ENCODE measurements at places on chromosomes 1 and 21.

DNA sequence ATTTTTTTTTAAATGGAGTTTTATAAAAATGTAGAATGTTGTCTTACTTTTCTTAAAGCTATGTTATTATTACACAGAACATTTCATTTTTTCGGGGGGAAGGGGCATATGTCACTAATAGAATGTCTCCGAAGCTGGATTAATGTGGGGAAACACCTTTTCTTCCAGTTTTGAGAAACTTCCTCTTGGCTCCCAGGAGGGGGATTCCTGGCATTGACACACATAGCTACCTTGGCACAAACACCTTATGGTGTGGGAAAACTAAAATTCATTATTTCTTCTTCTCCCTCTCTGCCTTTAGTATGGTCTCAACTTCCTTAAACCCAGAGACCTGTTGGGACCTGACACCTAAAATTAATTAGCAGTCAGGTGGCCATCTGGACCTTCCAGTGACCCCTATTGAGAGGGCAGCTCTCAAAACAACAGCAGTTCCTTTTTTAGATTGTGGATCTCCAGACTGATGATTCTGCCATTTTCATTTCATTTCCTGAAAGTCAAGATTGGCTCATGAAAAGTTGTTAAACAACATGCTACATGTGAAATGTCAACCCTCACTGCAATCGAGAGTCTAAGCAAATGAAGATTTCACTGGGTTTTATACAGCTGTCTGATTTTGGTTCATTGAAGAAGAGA, 70.1 kb upstream of the EDEM3 start:
- DNase-seq: no peak

- DNase-seq: no peak
Measured at GRCh38 chr1:237267743-237268142, 225.8 kb downstream of the RYR2 start.

DNA sequence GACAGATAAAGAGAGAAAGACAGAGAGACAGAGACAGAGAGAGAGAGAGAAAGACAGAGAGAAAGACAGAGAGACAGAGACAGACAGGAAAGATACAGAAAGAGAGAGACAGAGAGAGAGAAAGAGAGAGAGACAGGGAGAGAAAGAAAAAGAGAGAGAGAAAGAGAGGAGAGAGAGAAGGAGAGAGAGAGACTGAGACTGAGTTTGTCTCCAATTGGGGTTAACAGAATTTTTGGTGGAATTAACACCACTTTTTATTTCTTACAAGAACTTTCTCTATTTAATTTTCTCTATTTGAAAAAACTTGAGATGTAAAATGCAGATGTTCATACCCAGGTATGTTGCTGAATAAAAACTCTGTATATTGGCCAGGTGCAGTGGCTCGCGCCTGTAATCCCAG, 56.6 kb downstream of the FMN2 start:
- DNase-seq: no peak

GRCh38 chr1:42013881-42014470, 95.3 kb upstream of the HIVEP3 start:
- no peak for DNase-seq

- no peak for DNase-seq
Measured at GRCh38 chr1:96370757-96371156, 350.8 kb upstream of the PTBP2 start.

DNA sequence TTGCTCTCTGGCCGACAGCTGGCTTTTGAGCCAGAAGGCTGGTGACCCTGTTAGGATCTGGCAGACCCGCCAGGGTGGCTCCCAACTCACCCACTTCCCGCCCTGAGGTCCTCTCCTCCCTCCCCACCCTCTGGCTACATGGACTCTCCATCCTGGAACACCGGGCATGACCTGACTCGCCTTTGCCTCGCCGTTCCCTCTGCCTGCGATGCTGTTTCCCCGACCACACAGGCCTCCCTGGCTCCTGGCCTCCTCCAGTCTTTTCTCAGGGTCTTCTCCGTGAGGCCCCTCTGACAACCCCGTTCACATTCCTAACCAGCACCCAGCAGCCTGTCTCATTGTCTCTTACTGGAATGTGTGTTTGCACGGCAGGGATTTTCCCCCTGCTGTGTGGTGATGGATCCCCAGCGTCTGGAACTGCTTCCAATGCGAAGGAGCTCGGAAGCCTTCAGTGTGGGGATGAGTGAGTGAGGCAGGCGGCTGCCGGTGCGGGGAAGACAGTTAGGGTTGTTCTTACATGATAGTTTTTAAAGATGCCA, 46.0 kb upstream of the POFUT2 start:
- DNase-seq: no peak

DNA sequence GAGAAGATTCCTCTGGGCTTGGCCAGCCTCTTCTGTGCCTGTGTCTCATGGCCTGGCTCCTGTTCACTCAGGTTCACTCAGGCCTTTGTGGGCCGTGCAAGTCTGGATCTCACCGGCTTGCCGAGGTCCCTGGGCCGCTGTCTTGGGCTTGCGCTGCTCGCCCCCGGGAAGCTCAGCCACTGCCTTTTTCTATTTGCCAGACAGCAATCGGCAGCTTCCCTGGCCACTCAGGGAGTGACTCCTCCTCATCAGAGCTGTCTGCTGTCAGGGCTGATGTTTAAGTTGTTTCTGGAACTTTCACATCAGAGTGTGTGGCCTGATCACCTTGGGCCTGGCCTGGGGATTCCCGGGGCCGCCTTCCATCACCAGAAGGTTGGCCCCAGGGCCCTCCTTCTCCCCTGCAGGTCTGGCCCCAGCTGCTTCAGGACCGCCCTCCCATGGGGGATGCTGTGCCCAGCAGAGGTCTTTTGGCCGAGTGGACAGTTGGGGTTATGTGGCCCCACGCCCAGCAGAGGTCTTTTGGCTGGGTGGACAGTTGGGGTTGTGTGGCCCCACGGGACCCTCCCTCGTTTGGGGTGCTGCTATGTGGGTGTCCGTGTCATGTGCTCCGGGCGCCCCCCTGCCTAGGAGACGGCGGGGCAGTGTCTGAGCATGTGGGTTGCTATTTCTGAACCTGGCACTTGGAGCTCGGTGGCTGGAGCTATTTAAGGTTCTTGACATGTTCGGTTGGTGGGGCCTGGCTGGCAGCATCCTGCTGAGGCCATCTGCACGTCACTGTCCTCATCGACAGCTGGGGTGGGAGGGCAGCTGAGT, 12.5 kb downstream of the SLX9 start:
- DNase-seq: no peak

DNA sequence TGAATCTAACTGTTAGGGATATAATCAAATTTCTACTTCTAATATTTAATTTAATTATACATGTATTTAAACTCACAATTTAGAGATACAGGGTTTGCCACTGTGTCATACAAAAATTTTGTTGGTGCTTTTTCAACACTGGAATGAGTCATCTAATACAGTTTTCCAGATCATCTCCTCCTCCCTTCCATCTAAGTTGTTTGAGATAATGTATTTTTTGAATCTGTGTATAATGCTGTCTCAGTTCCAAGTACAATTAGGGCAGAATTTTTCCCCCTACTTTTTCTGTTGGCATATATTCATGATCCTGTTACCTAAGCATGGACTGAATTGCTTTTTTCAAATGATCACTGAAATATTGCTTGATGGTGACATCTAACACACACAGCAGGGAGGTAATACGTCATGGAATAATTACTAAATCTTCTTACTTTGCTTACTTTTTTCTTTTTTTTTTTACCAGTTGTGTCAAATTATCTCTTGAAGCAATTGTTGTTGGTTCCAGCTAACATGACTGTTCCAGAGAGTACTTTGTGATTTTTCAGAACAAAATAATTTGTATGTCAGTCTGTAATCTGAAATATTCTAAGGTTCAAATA, 146.0 kb downstream of the MAGI3 start:
- DNase-seq: no peak

DNA sequence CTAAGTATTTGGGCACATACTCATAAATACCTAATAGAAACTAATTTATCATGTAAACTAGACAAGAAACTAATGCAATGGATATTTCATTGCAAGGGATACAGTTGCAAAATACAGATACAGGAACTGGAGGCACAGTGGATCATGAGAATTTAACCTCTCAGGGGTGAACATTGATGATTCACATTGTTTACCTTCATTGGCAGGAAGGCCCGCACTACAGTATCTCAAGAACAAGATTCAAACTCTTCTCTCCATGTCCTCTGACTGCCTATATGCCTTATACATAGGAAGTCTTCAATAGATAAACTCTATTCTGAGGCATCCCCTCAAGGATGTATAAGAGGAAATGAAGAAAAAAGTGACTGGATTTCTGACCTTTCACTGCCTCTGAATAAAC, 18.4 kb upstream of the PTBP2 start:
- DNase-seq: no peak

DNA sequence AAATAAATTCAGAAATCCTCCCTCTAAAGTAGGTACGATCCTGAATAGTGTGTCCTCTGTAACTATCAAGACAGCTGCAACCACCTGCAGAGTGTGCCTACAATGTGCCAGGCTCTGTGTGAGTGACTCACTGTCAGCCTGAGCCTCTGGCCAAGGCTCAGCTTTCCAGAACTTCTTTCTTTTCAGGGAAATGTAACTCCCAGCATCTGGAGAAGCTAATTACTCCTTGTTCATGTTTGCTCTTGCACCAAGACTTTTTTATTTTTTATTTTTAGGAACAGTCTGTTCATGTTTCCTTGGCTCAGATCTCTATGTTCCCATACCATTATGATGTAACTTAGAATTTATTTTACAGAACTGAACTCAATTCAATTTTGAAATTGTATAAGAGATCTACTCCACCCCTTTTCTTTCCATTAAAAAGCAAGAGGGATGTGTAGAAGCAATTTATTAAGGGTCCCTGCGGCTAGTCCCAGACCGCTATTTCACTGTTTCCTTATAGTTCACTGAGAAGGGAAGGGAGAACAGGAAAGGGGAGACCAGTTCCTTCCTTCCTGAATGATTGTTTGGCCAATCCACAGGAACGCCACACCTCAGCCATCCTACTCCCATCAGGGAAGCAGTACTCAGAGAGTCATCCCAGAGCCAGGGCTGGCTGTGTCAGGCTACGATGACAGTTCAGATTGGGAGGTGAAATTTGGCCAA, 112.4 kb upstream of the ZNF648 start:
- no peak for DNase-seq

- no peak for DNase-seq
Measured at GRCh38 chr1:227952374-227953021, 4.8 kb upstream of the WNT9A start.

Data from stimulated activated CD4-positive, alpha-beta T cell treated with anti-CD3 and anti-CD28 coated beads, Interleukin-4, amount 100 ng/mL, for 1 hour (primary cell).